Activated CD8-positive, alpha-beta memory T cell treated with anti-CD3 and anti-CD28 coated beads, Interleukin-2, amount 10 ng/mL, durations not matched to agents 7 days and 5 days (primary cell): ENCODE measurements at places on chromosomes 1 and 21. TPM values are rescaled to one million over a fixed set of nuclear protein-coding genes. Genes with fewer than 3 reads are reported as not detected.

PODN gene
- total RNA-seq = not detected

AADACL3 gene
- total RNA-seq = not detected

S100A7A gene
- not detected for total RNA-seq

COL8A2 gene
- not detected for total RNA-seq

PWP2 gene
- total RNA-seq = 9.6 TPM

GRCh38 chr1:10444795-10445397 is 4.9 kb upstream of the CORT start:
- H3K27me3 ChIP-seq = no peaks in the 10 kb centered on the region
- H3K4me3 ChIP-seq = no peak overlapping the region
- peak overlapping the region; percentile 23 for H3K27ac ChIP-seq

- no peaks in the 10 kb centered on the region for H3K36me3 ChIP-seq
- DNase-seq = no peak
- no peaks in the 10 kb centered on the region for H3K4me1 ChIP-seq
- H3K27me3 ChIP-seq = peaks cover 13% of the 10 kb centered on the region
- H3K27ac ChIP-seq = no peak overlapping the region
Observed at GRCh38 chr1:60866917-60867531, 215.3 kb upstream of the NFIA start.

DNA sequence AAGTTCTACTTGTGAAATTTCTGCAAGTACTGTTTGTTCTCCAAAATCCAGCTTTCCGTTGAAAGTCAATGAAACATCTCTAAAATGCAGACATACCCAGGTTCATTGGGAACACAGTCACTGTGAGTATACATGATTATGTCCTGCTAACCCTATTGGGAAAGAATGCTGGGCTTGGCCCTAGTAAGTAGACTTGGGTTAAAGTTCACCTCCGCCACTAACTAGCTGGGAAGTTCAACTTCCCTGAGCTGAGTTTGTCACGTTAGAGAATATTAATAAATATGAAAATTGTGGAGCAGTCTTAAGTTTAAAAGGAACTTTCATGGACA is 10.5 kb upstream of the PGD start:
- H3K27me3 ChIP-seq = no peaks in the 10 kb centered on the region
- no peak overlapping the region for H3K4me3 ChIP-seq
- no peak for DNase-seq
- no peaks in the 10 kb centered on the region for H3K4me1 ChIP-seq
- no peak overlapping the region for H3K27ac ChIP-seq

DNA sequence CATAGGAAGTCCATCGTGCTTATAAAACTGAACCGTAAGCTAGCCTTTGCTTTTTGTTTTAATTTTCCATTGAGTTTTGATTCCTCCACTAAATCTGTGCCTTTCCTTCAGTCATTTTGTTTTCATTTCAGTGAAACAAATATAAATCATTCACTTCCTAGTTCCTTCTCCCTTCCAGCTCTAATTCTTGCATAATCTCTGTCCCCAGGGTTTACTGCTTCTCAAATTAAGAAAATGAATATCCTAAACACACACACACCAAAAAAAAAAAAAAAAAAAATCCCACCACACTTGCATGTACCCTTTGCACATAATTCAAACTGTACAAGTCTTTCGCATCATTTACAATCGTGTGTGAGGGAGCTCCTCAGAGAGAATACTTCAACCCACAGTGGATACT is 6.8 kb downstream of the KCNH1 start:
- H3K27ac ChIP-seq = no peak overlapping the region
- no peak overlapping the region for H3K4me3 ChIP-seq
- DNase-seq = no peak
- H3K27me3 ChIP-seq = peaks cover 54% of the 10 kb centered on the region
- no peaks in the 10 kb centered on the region for H3K4me1 ChIP-seq

GRCh38 chr1:114956570-114956969 is 73.1 kb upstream of the TSHB start:
- H3K27ac ChIP-seq = no peak overlapping the region
- H3K36me3 ChIP-seq = no peaks in the 10 kb centered on the region
- H3K4me3 ChIP-seq = no peak overlapping the region
- DNase-seq = no peak
- peaks cover 32% of the 10 kb centered on the region for H3K27me3 ChIP-seq

- DNase-seq = no peak
- peaks cover 11% of the 10 kb centered on the region for H3K4me1 ChIP-seq
- H3K27ac ChIP-seq = no peak overlapping the region
- H3K4me3 ChIP-seq = no peak overlapping the region
- peaks cover 50% of the 10 kb centered on the region for H3K36me3 ChIP-seq
- H3K27me3 ChIP-seq = no peaks in the 10 kb centered on the region
Observed at GRCh38 chr1:37545019-37545418, 9.1 kb downstream of the SNIP1 start.

- H3K27ac ChIP-seq = no peak overlapping the region
- H3K4me3 ChIP-seq = no peak overlapping the region
- H3K4me1 ChIP-seq = peaks cover 2% of the 10 kb centered on the region
- H3K27me3 ChIP-seq = no peaks in the 10 kb centered on the region
- H3K36me3 ChIP-seq = no peaks in the 10 kb centered on the region
Observed at GRCh38 chr1:61285371-61285885, 203.1 kb downstream of the NFIA start.

- no peak for DNase-seq
- H3K27me3 ChIP-seq = peaks cover 3% of the 10 kb centered on the region
- H3K36me3 ChIP-seq = peaks cover 2% of the 10 kb centered on the region
- no peak overlapping the region for H3K4me3 ChIP-seq
- no peak overlapping the region for H3K27ac ChIP-seq
Observed at GRCh38 chr1:28323720-28324119, 5.1 kb upstream of the MED18 start.

DNA sequence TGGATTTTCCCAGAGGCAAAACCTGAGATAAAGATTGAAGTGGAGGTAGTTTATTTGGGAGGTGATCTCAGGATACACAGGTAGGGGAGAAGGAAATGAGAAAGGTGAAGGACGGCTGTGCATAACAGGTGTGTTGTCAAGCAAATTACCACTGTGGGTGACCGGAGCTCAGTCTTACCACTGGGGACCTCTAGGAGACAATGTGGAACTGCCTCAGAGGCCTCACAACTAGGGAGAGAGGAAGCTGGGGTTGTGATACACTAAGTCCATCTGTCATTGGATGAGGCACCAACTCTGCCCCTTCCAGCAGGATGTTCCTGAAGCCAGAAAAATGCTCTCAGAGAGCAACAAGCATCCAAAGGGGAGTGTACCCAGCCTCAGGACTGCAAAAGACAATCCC is 32.6 kb downstream of the GRIK3 start:
- no peak overlapping the region for H3K4me3 ChIP-seq
- DNase-seq = no peak
- H3K27me3 ChIP-seq = peaks cover 4% of the 10 kb centered on the region

GRCh38 chr1:185532856-185533255 is 201.3 kb upstream of the HMCN1 start:
- H3K36me3 ChIP-seq = peaks cover 6% of the 10 kb centered on the region
- no peak overlapping the region for H3K27ac ChIP-seq
- no peaks in the 10 kb centered on the region for H3K4me1 ChIP-seq
- no peaks in the 10 kb centered on the region for H3K27me3 ChIP-seq

DNA sequence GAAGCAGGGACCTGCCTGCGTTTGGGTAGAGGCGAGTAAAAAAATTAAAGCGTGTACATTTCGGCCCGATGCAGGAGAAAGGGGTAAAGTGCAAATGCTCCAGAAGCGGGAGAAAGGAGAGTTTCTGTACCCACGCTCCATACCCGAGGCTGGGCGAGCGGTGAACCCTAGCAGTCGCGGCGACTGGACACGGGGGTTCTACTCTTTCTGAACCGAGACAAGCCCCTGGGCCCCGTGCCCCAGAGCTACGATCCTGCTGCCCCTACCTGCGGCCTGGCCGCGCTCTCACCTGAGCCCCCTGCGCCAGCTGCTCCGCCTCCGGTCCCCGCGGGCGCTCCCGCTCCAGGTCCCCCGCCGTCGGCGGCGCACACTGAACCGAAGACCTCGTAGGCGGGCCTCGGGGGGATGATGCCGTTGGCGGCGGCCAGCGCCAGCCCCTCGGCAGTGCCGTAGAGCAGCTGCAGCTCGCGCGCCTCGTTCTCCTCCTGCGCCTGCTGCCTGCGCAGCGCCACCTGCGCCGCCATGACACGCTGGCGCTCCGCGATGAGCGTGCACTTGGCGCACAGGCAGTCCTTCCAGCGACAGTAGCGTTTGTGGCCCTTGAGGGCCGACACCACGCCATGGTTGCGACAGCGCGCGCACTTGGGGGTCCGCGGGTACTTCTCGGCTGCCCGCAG is 2.4 kb downstream of the DMRTA2 start:
- H3K4me1 ChIP-seq = peaks cover 46% of the 10 kb centered on the region
- peaks cover 86% of the 10 kb centered on the region for H3K27me3 ChIP-seq
- H3K27ac ChIP-seq = peak overlapping the region; percentile 42
- H3K36me3 ChIP-seq = peaks cover 8% of the 10 kb centered on the region
- no peak for DNase-seq
